ENCODE measurements at places on chromosomes 3 and 15. TPM values are rescaled to one million over a fixed set of nuclear protein-coding genes. Genes with fewer than 3 reads are reported as not detected.

PODXL2 gene
- 4.1 TPM for polyA plus RNA-seq

DNA sequence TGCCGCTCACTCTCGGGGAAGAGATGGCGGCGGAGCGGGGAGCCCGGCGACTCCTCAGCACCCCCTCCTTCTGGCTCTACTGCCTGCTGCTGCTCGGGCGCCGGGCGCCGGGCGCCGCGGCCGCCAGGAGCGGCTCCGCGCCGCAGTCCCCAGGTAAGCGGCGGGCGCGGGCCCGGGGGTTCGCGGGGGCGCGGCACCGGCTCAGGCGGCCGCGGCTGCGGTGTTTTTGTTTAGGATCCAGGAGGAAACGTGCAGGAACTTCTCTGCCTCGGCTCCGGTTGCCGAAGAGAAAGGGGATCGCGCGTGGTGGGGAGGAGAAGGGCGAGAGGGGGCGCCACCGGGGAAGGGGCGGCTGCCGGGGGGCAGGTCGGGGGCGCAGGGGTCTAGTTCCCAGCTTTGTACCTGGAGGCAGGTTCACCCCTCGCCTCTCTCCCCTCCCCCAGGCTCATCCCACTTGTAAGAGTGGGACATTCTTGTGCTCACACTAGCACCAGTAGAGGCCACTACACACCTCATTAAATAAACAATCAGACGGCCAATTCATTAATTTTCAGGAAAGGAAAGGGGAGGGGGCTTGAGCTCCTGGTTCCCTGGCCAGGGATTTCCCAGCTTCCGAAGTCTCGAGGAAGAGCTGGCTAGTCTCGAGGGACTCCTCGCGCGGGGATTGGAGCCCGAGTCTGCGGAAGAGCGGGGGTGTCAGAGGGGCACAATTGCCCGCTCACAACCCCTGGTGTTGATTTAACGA is 562 bp downstream of the NEO1 start:
- no peak overlapping the region for H3K27ac ChIP-seq
- peak overlapping the region; percentile 79 for H3K4me3 ChIP-seq
- no peaks in the 10 kb centered on the region for H3K36me3 ChIP-seq
- peak; percentile 14 for DNase-seq

GRCh38 chr15:39205506-39206371 is 375.1 kb upstream of the THBS1 start:
- no peak overlapping the region for H3K4me3 ChIP-seq
- H3K36me3 ChIP-seq: no peaks in the 10 kb centered on the region
- H3K4me1 ChIP-seq: no peaks in the 10 kb centered on the region

DNA sequence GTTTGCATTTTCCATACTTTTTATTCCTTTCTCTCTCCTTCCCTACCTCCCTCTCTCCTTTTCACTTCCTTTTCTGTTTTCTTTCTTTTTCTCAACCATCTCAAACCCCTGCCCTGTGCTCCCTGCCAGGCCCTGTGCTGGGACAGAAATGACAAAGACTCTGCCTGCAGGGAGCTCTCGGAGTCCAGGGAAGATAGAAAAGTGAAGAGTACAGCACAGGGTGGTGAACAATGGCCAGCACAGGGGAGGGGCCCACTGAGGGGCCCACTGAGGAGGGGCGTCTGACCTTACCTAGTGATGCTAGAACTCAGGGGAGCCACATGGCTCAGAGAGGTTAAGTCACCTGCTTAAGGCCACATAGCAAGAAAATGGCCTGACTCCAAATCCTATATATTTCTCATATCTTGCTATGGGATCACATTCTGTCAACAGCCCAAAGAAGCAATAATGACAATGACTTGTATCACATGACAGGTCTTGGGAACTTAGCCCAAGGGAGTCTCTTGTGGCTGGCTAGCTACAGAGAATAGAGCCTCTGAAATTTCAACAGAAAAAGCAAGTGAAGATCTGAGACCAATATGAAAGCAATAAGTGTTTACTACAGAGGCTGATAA is 44.3 kb upstream of the ATP2B2 start:
- H3K27ac ChIP-seq: no peak overlapping the region
- H3K36me3 ChIP-seq: peaks cover 2% of the 10 kb centered on the region
- peaks cover 4% of the 10 kb centered on the region for H3K27me3 ChIP-seq
- no peak for DNase-seq
- H3K4me1 ChIP-seq: peaks cover 14% of the 10 kb centered on the region

- peaks cover 43% of the 10 kb centered on the region for H3K27me3 ChIP-seq
- no peak for DNase-seq
- H3K4me3 ChIP-seq: no peak overlapping the region
- no peak overlapping the region for H3K27ac ChIP-seq
- H3K4me1 ChIP-seq: no peaks in the 10 kb centered on the region
Measured at GRCh38 chr15:71629781-71630474, 180.4 kb upstream of the NR2E3 start.

GRCh38 chr15:99669250-99669649 is 64.0 kb downstream of the LYSMD4 start:
- no peak overlapping the region for H3K4me3 ChIP-seq
- H3K27me3 ChIP-seq: no peaks in the 10 kb centered on the region
- H3K27ac ChIP-seq: no peak overlapping the region
- peaks cover 6% of the 10 kb centered on the region for H3K4me1 ChIP-seq
- peaks cover 38% of the 10 kb centered on the region for H3K36me3 ChIP-seq
- DNase-seq: no peak

DNA sequence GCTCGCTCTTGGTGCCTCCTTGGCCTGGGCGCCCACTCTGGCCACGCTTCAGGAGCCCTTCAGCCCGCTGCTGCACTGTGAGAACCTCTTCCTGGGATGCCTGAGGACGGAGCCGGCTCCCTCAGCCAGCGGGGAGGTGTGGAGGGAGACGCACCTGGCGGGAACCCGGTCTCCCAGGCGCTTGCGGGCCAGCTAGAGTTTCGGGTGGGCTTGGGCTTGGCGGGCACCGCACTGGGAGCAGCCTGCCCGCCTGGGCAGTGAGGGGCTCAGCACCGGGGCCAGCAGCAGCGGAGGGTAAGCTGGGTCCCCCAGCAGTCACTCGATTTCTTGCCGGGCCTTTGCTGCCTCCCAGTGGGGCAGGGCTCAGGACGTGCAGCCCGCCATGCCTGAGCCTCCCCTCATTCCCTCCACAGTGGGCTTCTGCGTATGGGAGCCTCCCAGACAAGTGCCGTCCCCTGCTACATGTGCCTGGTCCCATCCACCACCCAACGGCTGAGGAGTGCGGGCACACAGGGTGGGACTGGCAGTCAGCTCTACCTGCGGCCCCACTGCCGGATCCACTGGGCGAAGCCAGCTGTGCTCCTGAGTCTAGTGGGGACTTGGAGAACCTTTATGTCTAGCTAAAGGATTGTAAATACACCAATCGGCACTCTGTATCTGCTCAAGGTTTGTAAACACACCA is 708.7 kb downstream of the VGLL3 start:
- DNase-seq: no peak
- no peaks in the 10 kb centered on the region for H3K36me3 ChIP-seq
- H3K4me3 ChIP-seq: no peak overlapping the region
- H3K4me1 ChIP-seq: no peaks in the 10 kb centered on the region
- H3K27me3 ChIP-seq: no peaks in the 10 kb centered on the region

All from naive thymus-derived CD8-positive, alpha-beta T cell (primary cell).